ENCODE measurements at places on chromosomes 2 and 18.

- DNase-seq, result no peak
These were observed 101.2 kb downstream of the ZNF519 start for GRCh38 chr18:14031053-14031452.

DNA sequence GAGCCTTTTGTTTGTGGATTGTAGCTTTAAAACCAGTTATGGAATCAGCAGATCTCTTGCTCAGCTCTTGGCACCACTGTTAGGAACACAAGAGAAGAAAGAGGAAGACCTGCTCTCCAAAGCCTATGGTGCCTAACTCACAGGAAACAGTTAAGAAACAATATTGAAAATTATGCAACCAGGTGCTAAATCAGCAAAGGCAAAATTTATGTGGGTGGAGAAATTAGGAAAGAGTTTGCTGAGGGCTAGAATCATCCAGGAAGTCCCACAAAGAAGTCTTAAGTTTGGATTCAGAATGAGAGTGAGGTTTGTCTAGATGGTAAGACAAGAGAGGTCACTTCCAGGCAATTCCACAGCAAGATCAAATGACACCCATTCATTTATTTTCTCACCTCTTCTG is 49.4 kb downstream of the AOX1 start:
- DNase-seq, result no peak

- DNase-seq, result no peak
These were observed 80.5 kb upstream of the CAVIN2 start for GRCh38 chr2:191927319-191927867.

- DNase-seq, result no peak
These were observed 191.9 kb upstream of the SMAD2 start for GRCh38 chr18:48122376-48122775.

DNA sequence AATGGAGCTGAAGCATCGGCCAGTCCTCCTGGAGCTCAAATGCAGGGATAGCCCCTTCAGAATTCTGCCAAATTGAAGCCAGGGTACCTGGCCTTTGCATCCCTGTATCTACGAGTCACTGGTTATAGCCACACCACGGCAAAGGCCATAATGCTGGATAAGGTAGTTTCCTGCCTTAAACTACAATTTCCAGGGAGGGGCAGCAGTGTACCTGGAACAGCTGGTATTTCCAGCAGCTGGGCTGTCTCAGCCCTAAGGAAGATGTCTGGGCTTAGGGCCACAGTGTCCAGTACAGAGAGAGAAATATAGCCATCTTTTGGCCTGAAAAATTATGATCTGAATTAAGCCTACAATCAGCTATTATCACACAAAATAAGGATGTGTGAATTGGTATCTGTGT is 180.3 kb downstream of the GCA start:
- no peak for DNase-seq

- no peak for DNase-seq
These were observed 73.5 kb downstream of the PHLPP1 start for GRCh38 chr18:62788876-62789275.

- no peak for DNase-seq
These were observed 172.2 kb upstream of the SCN7A start for GRCh38 chr2:166665991-166666940.

DNA sequence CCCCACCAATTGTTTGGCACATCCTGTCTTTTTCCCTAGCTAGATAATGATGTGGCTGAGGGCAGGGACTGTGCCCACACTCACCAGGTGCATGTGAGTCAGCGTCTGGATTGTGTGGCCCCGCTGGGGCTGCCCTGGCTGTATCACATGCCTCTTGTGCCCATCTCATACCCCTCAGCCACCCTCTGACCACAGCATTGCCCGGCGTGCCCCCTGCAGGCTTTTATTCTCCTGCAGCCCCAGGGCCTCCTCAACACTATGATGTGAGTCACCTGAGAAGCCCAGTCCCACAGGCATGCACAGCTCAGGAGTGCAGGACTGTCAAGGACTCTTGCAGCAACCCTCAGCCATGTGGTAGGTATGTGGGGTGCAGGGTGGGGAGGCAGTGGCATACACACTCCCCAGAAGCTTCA is 14.8 kb upstream of the STEAP3 start:
- no peak for DNase-seq

DNA sequence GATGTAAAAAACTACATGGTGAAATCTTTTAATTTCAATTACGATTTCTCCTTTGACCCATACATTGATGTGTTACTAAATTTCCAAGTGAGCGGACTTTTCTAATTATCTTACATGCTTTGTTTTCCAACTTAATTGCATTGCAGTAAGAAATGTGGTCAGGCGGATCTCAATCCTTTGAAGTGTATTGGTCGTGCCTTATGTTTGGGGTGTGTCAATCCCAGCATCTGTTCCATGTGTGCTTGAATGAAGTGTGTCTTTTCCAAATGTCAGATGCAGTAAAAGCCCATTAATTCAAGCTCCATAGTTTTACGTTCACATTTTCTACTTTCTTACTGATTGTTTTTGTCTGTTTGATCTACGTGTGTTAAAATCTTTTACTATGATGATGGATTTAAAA is 113.1 kb downstream of the UXS1 start:
- DNase-seq, result no peak

GRCh38 chr18:73235491-73235890 is 367.7 kb upstream of the NETO1 start:
- no peak for DNase-seq

- no peak for DNase-seq
These were observed 73.2 kb upstream of the ZCCHC2 start for GRCh38 chr18:62449490-62450104.

- no peak for DNase-seq
These were observed 520.6 kb upstream of the RAB12 start for GRCh38 chr18:8088626-8089025.

All from NCI-H1436 treated with DMSO at 0.1 percent for 48 hours (cell line).